Hematopoietic multipotent progenitor cell treated with erythropoietin and hydrocortisone succinate and interleukin-3 and kit ligand, for 15 days (in vitro differentiated cells): ENCODE measurements at places on chromosomes 6 and 20.
A peak's percentile ranks its signal among the peaks of the same experiment; 100 is the strongest.

DNA sequence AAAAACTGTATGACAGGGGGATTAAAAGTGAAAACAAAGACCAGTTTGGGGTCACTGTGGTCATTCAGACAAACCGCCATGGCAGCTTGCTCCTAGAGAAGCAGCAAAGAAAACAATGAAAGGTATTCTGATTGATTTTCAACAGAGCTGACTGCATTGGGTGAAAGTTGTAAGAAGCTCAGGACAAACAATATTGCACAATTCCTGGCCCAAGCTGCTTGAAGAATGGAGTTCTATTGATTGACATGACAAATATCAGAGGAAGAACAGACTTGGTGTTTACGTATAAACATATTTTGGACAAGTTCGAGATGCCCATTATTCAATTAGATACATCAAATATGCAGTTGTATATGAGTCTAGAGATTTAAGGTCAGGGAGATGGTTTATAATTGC is 62.0 kb downstream of the TRIM38 start:
- peak; percentile 24 for DNase-seq

DNA sequence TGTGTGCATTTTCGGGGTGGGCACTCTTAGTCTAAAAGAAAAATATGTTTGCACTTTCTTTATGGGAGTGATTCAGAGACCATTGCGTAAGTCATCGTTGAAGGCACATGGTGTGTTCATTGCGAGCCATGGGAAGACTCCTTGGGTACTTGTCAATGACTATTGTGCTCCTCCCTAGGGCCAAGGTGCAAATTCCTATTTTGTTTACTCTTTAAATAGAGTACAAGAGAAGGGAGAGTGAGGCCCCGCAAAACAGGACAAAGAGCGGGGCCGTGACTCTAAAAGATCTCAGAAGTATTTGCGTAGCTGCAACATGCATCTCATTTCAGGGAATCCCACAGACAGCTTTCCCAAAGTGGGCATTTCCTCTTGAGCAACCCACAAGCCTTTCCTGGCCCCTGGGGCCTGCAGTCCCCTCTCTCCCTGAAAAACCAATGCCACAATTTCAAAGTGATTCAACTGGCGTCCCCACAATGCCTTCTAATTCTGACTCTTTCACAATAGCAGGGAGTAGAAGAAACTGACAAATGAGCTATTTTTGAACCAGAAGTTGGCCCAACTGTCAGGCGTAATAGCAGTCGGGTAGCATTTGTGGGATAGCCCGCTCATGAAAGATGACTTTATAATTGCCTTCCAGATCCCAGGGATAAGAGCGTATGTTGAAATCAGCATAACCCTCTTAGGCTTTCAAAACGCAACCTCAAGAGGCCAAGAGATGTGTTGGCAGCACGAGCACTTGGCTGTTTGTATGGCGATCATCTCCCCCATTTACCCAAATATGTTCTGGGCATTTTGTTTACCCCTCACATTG is 277.9 kb upstream of the BMP2 start:
- no peak for DNase-seq

DNA sequence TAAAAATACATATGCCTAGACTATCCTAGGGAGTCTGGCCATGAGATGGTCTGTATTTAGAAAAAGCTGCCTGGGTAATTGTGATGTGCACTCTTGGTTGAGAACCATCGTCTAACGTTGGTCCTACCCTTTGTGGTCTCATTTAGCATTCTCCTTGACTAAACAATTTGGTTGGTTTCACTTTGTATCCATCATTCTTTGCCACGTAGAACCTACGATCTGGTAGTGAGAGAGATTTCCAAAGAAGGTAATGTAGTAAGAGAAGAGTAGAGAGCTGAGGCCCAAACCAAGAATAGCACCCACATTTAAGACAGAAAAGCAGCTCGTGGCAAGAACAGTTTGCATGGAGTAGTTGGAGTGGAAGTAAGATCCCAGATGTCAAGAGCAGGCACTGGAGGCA is 219.8 kb downstream of the TMEM200A start:
- no peak for DNase-seq

GRCh38 chr6:73558624-73559398 is 38.0 kb upstream of the EEF1A1 start:
- DNase-seq, result no peak

- no peak for DNase-seq
Measured at GRCh38 chr6:1079525-1079924, 232.4 kb upstream of the FOXQ1 start.

GRCh38 chr20:41452226-41452625 is 85.6 kb upstream of the EMILIN3 start:
- DNase-seq, result no peak

- no peak for DNase-seq
Measured at GRCh38 chr20:50727792-50728485, 3.4 kb upstream of the PARD6B start.

DNA sequence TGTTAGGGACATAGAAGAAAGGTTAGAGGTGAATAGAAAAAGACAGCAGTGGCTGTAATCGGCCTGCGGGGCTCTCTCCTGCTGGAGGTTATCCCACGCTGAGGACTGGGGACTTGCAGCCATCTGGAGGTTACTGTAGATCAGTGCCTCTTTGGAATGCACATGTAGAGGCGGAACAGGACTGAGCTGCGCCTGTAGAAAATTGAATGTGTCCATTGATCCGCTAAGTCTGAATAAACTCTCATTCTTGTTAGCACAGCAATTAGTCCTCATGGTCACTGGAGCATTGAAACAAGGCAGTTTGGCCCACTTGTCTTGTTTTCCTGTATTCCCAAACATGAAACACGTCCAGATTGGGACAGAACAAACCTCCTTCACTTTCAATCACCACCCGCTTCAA is 46.3 kb upstream of the F13A1 start:
- no peak for DNase-seq

GRCh38 chr20:6026051-6026450 is 27.8 kb downstream of the LRRN4 start:
- DNase-seq, result no peak

GRCh38 chr6:140879946-140880345 is 1252.8 kb upstream of the GJE1 start:
- no peak for DNase-seq

- DNase-seq, result no peak
Measured at GRCh38 chr6:106804346-106805335, 169.9 kb downstream of the CD24 start.

- DNase-seq, result peak; percentile 4
Measured at GRCh38 chr6:79672631-79673111, 41.5 kb downstream of the SH3BGRL2 start.

DNA sequence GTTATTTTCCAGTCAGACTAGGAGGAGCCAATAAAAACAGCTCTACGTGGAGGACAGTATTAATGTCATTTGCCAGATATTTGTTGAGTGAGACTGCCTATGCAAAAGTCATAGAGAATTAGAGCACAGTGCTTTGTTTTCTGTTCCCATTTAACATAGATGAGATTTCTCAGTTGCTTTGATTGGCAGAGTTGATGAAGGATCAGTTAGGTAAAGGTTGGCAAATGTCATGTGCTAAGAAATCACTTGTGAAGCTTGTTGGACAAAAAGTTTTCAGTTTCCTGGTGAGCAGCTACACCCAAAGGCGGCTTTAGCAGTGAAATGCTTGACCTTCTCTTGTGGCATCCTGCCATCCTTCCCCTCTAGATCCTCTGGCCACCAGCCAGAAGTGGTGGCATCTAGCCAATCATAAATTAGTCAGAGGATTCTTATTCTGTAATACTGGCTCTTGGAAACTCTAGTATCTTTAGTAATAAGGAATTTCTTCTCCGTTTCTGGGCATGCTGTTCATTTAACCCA is 37.0 kb downstream of the BCKDHB start:
- DNase-seq, result peak; percentile 7

- no peak for DNase-seq
Measured at GRCh38 chr20:25859649-25860530, 163.2 kb upstream of the ZNF337 start.

DNA sequence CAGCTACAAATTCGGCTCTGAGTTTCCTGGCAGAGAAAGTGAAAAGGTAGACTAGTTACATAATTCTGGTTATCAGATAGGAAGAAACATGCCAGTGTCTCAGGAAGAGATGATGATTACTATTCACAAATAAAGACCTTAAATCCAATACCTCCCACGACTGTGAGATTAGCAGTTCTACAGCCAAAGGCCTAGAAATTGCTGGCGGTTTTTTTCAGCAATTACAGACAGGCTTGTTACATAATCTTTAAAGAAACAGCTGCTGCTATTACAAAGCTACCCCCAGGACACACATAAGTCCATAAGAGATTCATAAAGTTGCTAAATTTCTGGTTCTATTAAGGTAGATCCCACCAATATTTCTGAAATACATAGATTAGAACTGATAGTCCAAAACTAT is 40.2 kb downstream of the PIGU start:
- DNase-seq, result no peak

- DNase-seq, result no peak
Measured at GRCh38 chr6:167797476-167798265, 29.0 kb upstream of the AFDN start.

DNA sequence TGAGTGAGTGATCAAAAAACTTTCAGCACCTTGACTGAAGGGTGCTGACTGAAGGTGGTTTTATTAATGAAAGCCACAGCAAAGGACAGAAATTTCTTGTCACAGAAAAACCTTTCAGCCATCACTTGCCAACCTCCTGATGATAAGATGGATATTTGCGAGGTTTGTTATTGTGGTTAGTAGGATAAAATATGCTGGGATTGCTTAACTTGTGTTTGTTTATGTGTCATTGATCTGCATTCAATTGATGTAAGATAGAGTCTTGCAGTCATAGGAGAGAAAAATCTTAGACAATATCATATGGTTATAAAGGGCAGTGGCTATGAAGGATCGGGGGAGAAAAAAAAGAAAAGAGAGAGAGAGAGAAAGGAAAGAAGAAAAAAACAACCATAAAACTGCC is 1.2 kb downstream of the TSBP1 start:
- no peak for DNase-seq

DNA sequence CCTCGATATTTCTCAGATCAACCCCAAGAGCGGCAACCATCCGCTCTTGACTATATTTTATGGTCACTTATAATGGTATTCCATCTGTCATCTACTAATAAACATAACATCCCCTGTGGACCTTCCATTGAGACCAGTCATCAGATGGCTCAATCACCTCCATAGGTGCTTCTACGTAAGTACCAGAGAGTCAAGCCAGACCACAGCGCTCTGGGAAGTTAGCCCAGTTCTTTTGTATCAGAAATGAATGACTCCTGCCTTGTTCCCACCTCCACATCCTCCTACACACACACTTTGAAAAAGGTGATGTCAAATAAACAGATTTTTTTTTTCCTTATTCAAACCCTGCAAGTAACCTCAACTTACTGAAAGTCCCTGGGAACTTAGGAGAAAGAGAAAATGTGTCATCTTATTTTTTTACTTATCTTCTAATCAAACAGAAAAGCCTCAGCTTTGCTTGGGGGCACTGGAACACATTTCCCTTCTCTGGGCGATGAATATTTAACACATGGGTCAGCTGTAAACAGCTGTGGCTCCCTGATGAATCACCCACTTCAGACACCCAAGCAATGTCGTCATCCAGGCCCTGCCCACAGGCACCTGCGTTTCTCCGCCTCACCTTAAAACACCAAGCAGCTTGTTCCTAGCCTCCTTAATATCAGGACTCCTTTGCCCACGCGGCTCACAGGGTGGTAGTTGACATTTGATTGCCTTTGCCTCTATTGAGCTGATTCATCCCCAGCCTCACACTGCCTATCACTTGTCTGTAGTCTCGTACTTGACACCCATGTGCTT is 121.4 kb upstream of the LY86 start:
- no peak for DNase-seq

- DNase-seq, result no peak
Measured at GRCh38 chr20:60513141-60513540, 554.9 kb downstream of the CDH26 start.

- peak; percentile 17 for DNase-seq
Measured at GRCh38 chr6:31270788-31271640, 878 bp downstream of the HLA-C start.

- DNase-seq, result peak; percentile 5
Measured at GRCh38 chr20:11676630-11677287, 240.9 kb upstream of the BTBD3 start.

- DNase-seq, result no peak
Measured at GRCh38 chr6:87901613-87902012, 146.0 kb upstream of the SPACA1 start.

GRCh38 chr20:51529758-51530157 is 12.8 kb downstream of the NFATC2 start:
- DNase-seq, result peak; percentile 37

GRCh38 chr20:7967199-7967844 is 27.1 kb upstream of the HAO1 start:
- no peak for DNase-seq

- no peak for DNase-seq
Measured at GRCh38 chr20:11901127-11901526, 16.6 kb upstream of the BTBD3 start.

DNA sequence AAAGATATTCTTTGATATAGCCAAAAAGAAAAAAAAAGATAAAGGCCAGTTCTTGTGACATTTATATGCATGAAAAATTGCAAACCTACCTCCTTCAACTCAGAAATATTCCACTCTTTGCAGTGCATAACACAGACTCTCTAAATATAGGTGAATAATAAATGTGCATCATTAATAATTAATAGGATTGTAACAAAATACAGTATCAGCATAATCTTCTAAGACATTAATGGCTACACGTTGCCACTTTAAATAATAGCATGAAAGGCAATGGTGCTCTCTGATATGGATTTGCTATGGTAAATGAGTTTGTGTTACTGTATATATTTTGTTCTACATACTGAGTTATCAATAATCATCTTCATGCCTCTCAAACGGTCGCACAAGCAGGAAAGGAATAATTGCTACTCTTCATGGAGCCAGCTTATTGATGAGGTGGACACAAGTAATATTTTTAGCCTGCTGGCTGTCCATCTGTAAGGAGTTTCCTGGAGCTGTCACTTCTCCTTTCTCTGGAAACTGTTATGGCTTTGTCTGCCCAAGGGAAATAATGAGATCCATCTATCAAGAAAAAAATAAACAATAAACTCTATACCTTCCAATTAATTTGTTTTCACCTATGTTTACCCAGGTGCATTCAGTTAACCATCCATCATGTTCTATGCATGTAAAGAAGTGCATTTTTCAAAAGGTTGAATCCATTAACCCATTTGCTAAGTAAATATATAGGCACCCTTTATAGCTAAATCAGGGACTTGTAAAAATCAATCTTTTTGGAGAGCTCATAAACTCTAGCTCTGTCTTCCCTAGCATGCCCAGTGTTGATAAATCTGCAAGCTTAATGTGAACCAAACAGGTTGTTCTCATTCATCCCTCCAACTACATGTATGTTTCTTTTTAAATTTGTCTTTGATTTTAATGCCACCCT is 253.0 kb downstream of the NKAIN2 start:
- DNase-seq, result no peak

- no peak for DNase-seq
Measured at GRCh38 chr20:57757767-57758166, 48.0 kb upstream of the PMEPA1 start.
